ENCODE measurements at places on chromosomes 12 and 14.

DNA sequence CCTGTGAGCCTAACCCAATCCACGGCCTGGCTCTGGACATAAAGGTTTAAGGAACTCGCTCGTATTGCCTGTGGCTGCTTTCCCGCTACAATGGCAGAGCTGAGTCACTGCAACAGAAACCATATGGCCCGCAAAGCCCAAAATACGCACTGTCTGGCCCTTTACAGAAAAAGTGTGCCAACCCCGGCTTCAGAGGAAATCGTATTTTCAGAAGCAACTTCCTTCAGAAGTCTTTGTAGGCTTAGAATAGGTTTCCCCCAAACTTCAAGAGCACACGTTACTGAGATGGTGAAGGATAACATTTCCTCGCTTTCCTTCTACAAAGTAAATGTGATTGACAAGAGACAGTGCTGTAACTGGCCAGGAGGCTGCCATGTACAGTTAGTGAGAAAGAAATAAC lies 34.8 kb upstream of the TESC start:
- no peaks in the 10 kb centered on the region for H3K36me3 ChIP-seq
- H3K27me3 ChIP-seq = no peaks in the 10 kb centered on the region
- peaks cover 8% of the 10 kb centered on the region for H3K4me1 ChIP-seq
- H3K27ac ChIP-seq = no peak overlapping the region

DNA sequence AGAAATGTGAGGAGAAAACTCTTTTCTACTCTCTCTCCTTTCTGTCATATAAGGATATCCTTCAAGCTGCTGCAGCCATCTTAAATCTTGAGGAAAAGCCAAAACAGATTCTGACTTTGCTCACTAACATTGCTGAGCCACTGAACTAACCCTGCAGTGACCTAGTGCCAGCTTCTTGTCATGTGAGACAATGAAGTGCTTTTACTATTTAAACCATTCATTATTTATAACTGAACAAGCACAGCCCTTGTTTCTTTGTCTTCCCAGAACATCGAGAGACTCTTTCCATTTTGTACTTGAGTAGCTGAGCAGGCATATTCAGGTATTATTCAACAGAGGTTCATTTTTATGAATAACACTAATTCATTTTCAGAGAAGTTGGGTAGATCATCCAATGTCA lies 455.0 kb upstream of the TMPO start:
- H3K4me1 ChIP-seq = peaks cover 38% of the 10 kb centered on the region
- DNase-seq = no peak
- H3K4me3 ChIP-seq = no peak overlapping the region
- no peak overlapping the region for H3K27ac ChIP-seq
- no peaks in the 10 kb centered on the region for H3K36me3 ChIP-seq

- peaks cover 36% of the 10 kb centered on the region for H3K4me1 ChIP-seq
- DNase-seq = peak; percentile 70
- H3K4me3 ChIP-seq = no peak overlapping the region
- no peaks in the 10 kb centered on the region for H3K36me3 ChIP-seq
- H3K27me3 ChIP-seq = peaks cover 60% of the 10 kb centered on the region
Measured at GRCh38 chr12:94172031-94172430, 23.7 kb downstream of the PLXNC1 start.

GRCh38 chr12:128729628-128730121 lies 94.1 kb downstream of the SLC15A4 start:
- peaks cover 11% of the 10 kb centered on the region for H3K4me1 ChIP-seq
- no peak overlapping the region for H3K27ac ChIP-seq
- H3K4me3 ChIP-seq = no peak overlapping the region
- DNase-seq = no peak
- H3K36me3 ChIP-seq = no peaks in the 10 kb centered on the region
- H3K27me3 ChIP-seq = no peaks in the 10 kb centered on the region

DNA sequence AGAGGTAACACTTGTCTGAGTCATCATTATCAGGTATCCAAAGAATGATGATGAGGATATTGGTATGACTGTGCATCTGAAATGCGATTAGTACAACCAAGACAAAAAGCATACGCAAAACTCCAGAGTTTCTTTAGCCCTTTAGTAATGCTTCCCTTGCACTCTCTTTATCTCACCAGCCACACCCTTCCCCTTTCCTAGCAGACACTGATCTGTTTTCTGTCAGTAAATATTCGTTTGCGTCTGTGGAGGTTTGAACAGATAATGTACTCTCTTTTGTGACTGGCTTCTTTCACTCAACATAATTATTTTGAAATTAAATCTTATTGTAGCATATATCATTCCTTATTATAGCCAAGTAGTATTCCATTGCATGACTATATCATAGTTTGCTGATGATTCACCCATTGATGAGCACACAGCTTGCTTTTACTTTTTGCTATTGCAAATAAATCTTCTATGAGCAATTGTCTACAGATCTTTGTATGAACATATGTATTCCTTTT lies 775.7 kb downstream of the SLC6A15 start:
- no peak for DNase-seq
- no peak overlapping the region for H3K27ac ChIP-seq
- no peaks in the 10 kb centered on the region for H3K36me3 ChIP-seq
- H3K27me3 ChIP-seq = no peaks in the 10 kb centered on the region
- no peak overlapping the region for H3K4me3 ChIP-seq

- no peaks in the 10 kb centered on the region for H3K4me1 ChIP-seq
- no peak overlapping the region for H3K4me3 ChIP-seq
- no peak for DNase-seq
- no peaks in the 10 kb centered on the region for H3K36me3 ChIP-seq
- no peak overlapping the region for H3K27ac ChIP-seq
Measured at GRCh38 chr12:29565727-29566126, 68.2 kb upstream of the OVCH1 start.
